ENCODE measurements at places on chromosomes 2 and 18.

DNA sequence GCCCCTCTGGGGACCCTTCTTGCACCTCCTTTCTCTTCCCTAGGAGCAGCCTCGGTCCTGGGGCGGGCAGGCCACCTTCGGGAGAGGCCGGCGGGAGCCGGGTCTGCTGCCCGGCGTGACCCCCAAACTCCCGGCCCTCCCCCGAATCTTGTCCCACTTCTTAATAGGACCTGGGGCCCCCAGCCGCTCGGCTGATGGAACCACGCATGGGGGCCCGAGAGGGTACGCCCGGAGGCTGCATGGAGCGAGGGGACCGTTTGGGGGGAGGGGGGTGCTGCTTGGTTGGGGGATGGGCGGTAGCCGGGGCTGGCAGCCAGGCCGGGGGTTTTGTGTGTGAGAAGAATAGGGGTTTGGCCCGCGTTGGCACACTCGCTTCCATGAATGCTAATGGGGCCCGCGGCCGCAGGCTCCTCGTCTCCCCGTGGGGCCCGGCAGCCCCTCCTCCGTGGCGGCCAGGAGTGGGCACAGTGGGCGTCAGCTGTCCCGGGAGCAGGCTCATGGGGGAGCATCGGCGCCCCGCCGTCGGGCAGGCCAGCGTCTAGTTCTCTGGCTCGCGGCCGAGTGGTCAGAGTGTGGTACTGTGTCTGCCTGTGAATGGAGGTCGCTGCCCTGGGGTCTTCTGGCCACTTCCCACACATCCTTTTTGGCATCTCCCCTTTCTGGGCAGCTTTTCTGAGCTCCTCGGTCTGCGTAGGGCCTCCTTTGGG lies 1.0 kb downstream of the GAREM2 start:
- no peak for DNase-seq

DNA sequence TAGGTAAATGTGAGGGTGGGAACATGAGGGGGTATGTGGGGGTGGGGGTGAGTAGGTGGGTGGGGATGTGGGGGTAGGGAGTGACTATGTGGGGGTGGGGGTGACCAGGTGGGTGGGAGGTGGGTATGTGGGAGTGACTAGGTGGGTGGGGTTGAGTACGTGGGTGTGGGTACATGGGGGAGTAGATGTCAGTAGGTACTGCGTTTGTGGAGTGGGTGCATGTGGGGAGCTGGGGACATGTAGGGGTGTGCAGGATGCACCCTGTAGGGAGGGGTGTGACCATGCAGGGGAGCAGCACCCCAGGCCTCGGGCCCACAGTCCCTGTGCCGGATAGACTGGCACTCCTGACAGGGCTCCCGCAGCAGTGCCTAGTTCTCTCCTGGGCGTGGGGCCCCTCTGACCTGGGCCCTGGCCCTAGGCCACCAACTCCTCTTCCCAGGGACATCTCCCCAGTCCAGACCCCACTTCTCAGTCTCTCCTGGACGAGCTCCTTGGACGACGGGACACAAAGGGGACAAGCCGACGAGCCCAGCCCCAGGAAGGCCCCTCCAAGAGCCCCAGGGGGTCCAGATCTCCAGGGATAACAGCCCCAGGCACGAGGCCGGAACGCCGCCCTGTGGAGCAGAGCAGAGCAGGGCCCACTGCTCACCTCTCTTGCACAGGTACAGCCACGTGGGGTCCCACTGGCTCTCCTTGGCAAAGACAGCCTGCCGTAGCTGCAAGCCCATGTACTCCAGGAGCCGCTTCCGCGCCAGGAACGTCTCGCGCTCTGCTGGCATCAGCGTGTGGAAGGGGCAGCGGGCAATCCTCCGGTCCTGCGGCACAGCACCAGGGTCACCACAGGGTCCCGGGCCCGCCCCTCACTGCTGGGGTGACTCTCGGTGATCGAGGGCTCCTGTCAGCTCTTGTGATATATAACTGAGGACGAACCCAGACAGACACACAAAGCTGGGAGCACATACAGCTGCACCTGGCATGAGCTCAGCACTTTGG lies 58.2 kb downstream of the ANKMY1 start:
- no peak for DNase-seq

DNA sequence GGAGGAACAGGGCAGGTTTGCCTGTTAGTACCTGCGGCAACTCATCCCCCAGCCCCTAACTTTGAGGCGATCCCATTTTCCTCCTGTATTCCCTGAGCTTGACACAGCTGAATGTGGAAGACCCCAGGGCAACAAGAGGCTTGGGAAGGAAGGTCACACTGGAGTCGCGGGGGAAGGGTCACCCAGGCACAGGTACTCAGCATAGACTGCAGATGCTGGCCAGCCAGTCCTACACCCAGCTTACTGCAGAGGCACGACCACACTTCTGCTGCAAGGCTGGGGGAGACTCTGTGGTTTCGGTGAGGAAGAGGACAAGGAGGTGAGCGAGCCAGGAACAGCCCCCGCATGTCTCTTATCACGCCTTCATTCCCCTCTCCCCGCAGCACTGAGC lies 91.5 kb downstream of the MALT1 start:
- DNase-seq = no peak

GRCh38 chr2:119113489-119113770 lies 45.1 kb downstream of the C1QL2 start:
- no peak for DNase-seq

- DNase-seq = no peak
Measured at GRCh38 chr2:65137197-65137775, 7.4 kb upstream of the RAB1A start.

DNA sequence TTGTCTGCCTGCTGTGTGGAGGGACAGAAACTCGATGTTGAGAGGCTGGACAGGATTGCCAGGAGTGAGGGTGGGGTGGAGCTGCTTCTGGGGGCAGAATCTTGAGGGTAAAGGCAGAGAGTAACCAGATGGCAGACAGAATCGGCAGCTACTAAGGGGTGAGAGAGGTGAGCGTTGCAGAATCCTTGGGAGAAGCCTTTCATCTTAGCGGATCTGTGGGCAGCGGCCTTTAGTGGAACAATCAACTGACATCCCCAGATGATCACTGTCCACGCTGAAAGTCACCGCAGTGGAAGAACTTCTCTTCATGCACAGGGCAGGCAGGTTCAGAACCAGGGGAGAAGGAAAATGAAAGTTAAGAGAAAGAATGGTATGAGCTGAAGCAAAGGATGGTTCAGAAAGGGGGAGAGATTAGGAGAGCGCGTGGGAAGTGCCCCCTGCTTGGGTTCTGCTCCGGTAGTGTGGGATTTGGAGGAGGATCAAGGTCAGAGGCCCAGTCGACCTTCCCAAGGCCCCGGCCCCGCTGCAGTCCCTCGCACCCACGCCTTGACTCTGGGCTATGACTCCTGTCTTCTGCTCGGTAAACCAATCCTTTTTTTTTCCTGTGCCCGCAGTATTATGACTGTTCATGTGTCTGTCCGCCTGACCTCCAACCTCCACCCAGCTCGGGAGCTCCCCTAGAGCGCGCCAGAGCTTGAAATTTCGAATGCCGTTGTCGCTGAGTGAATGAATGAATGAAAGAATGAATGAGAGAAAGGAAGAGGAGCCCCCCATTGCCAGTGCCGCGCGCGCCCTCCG lies 584 bp downstream of the BOLA3 start:
- no peak for DNase-seq

DNA sequence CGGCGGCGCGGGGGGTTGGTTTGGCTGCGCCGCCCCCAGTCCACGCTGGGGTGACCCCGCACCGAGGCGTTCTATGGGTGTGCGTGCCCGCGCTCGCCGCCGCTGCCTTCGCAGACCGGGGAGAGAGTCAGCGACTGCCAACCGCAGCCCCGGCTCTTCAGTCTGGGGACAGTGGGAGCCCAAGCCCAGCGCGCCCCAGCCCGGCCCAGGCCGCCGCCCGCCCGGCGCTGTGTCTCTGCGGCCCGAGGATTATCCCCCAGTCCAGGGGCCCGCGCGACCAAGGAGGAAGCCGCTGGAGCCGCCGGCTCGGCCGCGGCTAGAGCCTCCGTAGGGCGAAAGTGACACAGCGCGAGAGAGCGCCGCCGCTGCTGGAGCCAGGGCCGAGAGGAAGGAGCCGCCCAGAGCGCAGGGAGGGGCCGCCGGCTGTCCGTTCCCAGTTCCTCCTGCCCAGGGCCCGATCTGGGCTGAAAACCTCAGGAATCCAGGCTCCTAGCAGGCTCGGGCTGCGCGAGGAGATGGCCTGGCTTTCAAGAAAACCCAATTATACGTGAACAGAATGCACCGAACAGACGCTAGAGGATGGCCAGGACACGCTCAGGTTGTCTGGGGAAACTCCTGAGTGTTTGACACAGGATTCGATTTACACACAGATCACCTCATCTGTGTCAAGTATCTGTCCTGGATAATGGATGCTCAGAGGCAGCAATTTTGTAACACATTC lies 2.4 kb downstream of the CTIF start:
- no peak for DNase-seq

DNA sequence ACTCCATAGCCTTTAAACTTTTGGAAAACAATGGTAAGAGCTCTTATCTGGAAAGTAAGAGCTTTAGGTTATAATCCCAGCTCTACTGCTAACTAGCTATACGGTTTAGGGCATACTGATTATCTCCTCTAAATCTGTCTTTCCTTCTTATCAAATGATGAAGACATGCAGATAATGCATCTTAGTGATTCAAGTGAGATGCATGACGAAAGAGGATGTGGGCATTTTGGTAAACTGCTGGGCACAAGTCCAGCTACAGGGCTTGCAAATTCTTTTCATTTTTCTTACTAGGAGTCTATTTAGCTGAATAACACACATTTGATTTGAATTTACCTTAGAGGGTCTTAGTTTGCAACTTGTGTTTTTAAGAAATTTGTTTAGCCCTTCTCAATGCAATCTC lies 1604.8 kb upstream of the ZEB2 start:
- no peak for DNase-seq

GRCh38 chr18:13178976-13179375 lies 39.6 kb upstream of the LDLRAD4 start:
- DNase-seq = no peak

GRCh38 chr2:191274413-191274815 lies 29.2 kb downstream of the MYO1B start:
- DNase-seq = no peak
